ENCODE measurements at places on chromosomes 1 and 21.

DNA sequence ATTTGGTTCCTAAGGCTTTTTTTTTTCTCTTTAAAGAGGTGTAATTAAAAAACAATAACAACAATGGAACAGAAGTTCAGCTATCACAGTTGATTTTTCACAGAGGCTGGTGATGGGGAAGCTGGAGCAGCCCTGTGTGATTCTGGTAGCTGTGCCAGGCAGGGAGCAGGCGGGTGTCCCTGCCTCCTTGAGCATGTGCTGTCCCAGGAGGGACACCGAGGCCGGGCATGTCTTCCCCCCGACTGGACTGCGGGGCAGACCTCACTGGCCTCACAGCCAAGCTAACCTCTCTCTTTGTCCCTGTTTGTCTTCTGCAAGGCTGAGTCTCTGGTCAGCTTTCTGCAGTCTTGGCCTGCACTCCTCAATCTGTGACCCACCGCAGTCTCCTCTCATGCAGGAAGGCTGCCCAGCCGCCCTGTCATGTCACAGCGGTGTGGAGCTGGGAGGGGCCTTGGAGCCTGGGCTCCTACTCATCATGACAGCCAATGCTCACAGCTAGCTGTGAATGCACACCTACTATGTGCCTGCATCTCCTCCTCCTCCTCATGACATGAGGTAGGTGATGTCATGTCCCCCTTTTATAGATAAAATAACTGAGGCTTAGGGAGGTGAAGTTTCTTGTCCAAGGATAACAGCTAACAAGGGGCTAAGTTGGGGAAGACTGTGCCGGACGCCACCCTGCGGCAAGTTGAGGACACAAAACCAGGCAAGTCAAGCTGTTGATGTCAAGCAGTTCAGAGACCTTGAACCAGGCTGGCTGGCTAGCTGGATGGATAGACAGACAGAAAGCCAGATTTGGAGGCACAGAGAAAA lies 10.3 kb upstream of the ACTL8 start:
- no peak for DNase-seq

GRCh38 chr1:209659909-209660308 lies 7.7 kb upstream of the LAMB3 start:
- no peak for DNase-seq

GRCh38 chr1:46522184-46522968 lies 29.1 kb downstream of the KNCN start:
- no peak for DNase-seq

- no peak for DNase-seq
These were observed 113.9 kb upstream of the USP24 start for GRCh38 chr1:55329091-55329490.

GRCh38 chr1:196733091-196733970 lies 41.3 kb upstream of the CFHR3 start:
- no peak for DNase-seq

GRCh38 chr1:201703621-201704438 lies 125.1 kb upstream of the IPO9 start:
- DNase-seq = peak; percentile 56

- no peak for DNase-seq
These were observed 264.4 kb upstream of the NRIP1 start for GRCh38 chr21:15329191-15329590.

- DNase-seq = no peak
These were observed at the start of gene PROX1 for GRCh38 chr1:213987927-213988506. Gene PROX1 (plus strand): TSS chr1:213987973. CDS start chr1:213996536, 8,563 bp downstream.

DNA sequence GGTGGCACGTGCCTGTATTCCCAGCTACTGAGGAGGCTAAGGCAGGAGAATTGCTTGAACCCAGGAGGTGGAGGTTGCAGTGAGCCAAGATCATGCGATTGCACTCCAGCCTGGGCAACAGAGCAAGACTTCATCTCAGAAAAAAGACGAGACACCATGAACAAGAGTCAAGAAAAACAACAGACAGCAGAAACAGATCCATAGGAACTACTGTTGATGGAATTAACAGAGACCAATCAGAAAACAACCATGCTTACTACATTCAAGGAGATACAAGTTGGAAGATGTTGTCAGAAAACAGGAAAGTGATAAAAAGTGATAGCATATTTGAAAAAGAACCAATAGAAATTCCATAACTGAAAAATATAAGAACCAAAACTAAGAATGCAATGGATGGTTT lies 19.3 kb upstream of the OTUD3 start:
- no peak for DNase-seq

DNA sequence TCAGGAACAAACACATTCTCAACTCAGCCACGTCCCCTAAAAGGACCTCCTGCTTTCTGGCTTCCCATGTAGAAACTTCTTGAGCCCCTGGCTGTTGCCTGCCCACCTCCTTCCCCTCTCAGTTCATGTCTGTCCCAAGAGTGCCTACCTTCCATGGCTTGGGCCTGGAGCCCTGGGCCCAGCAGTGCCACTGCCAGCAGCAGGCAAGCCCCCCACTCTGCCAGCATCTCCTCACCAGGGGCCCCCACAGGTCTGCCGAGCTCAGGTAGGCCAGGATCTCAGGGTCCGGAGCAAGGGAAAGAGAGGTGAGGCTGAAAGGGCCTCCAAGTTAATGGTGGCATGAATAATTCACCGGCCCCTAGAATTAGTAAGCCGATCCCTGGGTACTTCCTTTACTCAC lies at the start of gene CDCP2:
Gene CDCP2, minus strand, starts transcription at position 305 of the 400 bp plus-strand sequence. Its CDS starts 78 bp downstream, at position 227.
- no peak for DNase-seq

- DNase-seq = no peak
These were observed 63.8 kb downstream of the LAMC1 start for GRCh38 chr1:183087001-183087400.

- no peak for DNase-seq
These were observed 14.3 kb downstream of the TRIM11 start for GRCh38 chr1:228392111-228392936.

GRCh38 chr1:9213956-9214355 lies 20.6 kb upstream of the H6PD start:
- DNase-seq = no peak

DNA sequence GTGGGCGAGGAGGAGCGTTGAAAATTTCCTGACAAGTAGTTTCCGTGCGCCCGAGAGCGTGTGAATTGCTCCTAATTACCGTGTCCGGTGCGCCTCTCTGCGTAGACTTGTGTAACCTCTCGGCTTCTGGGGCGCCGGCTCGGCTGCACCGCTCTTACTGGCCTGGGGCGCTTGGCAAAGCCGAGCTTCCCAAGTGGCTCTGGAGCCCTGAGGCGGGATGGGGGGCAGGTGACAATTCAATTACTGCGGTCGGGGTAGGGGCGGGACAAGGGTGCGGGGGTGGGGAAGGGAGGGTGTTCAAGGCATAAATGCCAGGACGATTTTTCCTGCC lies 392 bp upstream of the DMRTA2 start:
- DNase-seq = no peak

GRCh38 chr1:211739671-211740411 lies 64.4 kb upstream of the NEK2 start:
- DNase-seq = no peak

DNA sequence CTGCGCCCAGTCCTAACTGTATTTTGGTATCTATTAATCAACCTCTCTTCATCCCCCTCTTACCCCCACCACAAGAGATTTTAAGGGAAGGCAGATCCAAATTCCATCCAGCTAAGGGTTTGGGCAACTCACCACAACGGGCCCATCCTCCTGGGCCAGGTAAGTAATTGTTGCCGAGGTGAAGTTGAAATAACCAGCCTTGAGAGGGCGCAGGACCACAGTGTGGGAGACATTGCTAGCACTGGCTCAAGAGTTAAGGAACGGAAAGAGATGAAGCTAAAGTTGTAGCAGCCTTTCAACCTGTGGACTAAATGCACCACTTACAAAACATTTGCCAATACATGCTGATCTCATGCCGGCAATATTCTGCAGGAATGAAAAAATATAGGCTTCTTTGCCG lies 5.9 kb downstream of the SSR2 start:
- no peak for DNase-seq

- DNase-seq = no peak
These were observed 14.0 kb downstream of the COL16A1 start for GRCh38 chr1:31689854-31690253.

GRCh38 chr1:71660411-71660810 lies 579.6 kb upstream of the ZRANB2 start:
- no peak for DNase-seq

GRCh38 chr1:154729577-154729976 lies 121.6 kb upstream of the ADAR start:
- DNase-seq = no peak

DNA sequence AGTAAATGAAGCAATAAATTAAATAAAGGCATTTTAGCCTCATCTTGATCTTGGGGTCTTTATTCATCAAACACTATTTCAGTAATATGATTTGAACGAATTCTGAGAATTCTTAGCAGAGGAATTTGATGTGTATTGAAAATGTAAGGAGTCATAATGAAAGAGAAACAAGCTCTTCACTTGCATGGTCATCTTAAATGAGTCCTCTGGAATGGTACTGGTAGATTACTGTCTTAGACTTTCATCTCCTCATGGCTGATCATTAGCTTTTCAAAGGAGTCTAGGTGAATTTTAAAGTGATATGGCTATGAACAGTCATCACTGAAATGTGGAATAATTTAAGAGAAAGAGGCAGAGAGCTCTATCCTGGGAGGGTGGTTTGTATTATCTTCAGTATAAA lies 30.0 kb downstream of the PRRC2C start:
- no peak for DNase-seq

- DNase-seq = no peak
These were observed 561.9 kb upstream of the ADGRL4 start for GRCh38 chr1:79568411-79568810.

DNA sequence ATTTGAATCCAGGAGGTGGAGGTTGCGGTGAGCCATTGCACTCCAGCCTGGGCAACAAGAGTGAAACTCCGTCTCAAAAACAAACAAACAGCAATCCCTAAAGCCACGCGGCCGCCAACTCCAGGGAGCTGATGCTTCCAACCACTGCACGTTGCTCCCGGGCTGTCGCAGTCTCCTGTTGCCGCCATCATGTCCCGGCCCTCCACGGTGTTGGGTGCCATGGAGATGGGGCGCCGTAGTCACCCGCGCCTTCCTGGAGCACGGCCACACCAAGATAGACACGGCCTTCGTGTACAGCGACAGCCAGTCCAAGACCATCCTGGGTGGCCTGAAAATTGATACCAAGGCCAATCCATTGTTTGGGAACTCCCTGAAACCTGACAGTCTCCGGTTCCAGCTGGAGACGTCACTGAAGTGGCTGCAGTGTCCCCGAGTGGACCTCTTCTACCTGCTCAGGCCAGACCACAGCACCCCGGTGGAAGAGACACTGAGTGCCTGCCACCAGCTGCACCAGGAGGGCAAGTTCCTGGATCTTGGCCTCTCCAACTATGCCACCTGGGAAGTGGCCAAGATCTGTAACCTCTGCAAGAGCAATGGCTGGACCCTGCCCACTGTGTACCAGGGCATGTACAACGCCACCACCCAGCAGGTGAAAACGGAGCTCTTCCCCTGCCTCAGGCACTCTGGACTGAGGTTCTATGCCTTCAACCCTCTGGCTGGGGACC lies 32.6 kb downstream of the SLC16A1 start:
- DNase-seq = no peak

DNA sequence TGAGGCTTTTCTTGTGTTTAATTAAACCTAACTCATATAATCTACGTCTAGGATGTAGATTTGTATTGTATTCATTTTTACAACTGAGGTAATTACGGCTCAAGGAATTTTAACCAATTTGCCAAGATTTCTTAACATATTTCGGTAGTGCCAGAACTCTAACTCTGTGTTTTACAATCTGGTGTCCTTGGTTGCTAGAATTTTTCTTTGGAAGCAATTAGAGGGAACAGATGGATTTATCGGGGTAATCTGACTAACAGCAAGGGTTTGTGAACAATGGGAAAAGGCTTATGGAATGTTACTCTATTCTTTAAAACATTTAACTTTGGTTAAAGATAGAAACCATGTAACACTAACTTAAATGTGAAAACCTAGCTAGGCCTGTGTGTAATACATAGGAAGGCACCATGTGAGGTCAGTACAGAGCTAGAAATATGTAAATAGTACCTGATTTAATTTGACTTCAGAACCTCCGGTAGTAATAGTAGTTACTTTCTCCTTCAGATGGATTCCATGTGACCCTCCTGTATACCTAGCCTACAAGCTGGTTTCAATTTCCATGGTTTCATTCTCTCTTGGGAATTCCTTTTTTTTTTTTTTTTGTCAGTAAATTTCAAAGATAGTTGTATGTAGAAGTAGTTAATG lies 1.2 kb downstream of the MTF2 start:
- no peak for DNase-seq

- no peak for DNase-seq
These were observed 32.8 kb downstream of the GJA4 start for GRCh38 chr1:34825455-34826091.

- no peak for DNase-seq
These were observed 696 bp downstream of the LSS start for GRCh38 chr21:46227811-46228344.

DNA sequence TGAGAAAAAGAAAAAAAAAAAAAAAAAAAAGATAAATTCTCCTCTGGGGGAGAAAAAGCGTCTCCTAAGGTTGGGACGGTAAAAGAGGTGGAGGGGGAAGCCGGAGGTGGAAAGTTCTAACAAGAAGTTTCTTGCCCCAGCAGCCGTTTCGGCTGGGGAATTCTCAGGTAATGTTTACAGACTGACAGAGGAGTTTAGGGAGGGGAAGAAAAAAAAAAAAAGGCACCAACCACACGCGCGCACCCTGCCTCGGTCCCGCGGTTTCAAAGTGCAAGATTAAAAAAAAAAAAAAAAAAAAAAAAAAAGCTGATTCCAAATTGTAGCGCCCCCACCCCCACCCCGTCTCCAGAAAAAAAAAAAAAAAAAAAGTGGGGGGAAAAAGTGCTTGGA lies 504 bp downstream of the DHRS3 start:
- peak; percentile 26 for DNase-seq

DNA sequence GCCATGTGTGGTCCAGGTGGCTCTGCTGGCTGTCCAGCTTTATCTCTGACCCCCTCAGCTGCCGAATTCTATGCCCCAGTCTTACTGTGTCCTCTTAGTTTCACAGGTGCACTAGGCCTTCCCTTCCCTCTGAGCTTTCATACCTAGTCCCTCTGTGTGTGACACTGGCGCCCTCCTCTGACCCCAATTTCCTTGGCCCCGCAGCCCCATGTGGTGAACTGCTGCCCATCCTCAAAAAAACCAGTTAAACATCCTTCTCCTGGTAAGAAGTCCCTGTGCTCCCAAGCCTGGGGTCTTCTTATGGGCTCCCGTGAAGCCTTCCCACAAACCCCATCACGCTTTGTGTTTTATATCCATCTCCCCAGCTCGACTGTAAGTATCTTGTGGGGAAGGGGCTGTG lies 93.9 kb upstream of the TSPAN2 start:
- no peak for DNase-seq

GRCh38 chr1:229430761-229431283 lies 3.1 kb downstream of the ACTA1 start:
- DNase-seq = no peak

DNA sequence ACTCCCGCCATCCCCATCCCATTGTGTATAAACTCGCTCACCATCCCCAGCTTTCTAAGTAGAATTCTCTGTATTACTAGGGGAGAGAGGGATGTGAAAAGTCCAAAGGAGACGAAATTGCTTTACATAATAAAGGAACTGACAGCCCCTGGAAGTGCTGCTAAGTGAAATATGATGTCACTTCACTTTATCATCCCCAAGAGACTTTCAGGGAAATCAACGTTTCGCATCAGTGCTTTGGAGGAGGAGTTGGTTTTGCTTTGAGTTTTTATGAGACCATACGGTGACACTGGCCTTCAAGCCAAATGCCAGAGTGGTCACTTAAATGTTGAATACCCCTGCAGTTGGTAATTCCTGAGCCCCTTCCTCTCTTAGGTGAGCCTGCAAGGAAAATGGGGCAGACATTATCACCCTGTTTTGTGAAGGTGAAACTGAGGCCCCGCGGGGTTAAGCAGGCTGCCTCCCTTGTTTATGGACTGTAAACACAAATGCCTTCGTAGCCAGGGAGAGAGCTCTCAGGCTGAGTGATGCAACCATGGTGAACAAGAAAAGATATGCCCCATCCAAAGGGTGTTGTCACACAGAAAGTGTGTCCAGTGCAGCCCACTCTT lies 58.4 kb upstream of the KAZN start:
- peak; percentile 8 for DNase-seq

Measured in stimulated activated naive B cell treated with anti-CD40 and anti-IgM and Interleukin-4, amounts not matched to agents 10 μg/mL and 1 μg/mL and 100 μg/mL, for 72 hours (primary cell).